ENCODE measurements at places on chromosomes 3 and 15. TPM values are rescaled to one million over a fixed set of nuclear protein-coding genes. Genes with fewer than 3 reads are reported as not detected.

DNA sequence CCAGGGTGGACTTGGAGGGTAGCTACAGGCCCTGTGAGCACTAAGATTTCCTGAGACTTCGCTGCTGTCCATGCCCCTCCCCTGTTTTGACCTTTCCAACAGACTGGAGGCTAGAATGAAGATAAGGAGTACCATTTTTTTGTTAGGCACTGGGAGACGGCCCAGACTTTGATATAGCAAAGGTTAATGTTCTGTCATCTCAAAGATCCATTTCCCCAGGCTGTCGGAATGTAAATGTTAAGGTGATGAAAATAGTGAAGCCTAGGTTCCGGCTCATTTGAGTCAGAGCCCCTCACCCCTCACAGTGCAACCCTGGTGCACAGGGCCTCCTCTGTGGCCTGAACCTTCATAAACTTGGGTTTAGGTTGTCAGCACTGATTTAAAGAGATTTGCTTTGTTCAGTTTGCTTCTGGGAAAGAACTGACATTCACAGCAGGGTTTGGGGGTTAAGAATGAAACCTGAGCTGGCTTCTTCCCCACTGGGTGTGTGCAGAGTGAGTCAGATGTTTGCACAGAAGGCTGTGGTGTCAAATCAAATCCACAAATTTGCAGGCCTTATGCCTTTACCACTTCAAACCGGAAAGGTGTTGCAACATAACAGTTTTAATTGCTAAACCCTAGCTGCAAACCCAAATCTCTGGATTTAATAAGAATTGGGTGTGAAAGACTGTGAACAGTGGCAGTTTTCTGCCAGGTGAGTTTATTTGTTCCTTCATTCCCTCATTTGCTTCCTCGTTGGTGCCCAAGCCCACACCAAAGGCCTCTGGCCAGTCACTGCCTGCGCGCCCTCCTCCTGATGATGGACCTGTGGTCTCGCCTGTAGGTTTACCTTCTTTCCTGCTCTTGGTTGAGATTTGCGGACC, 20.6 kb upstream of the KCTD6 start:
- DNase-seq = no peak

- no peak for DNase-seq
Observed at GRCh38 chr3:3800685-3801493, 1.7 kb downstream of the LRRN1 start.

DNA sequence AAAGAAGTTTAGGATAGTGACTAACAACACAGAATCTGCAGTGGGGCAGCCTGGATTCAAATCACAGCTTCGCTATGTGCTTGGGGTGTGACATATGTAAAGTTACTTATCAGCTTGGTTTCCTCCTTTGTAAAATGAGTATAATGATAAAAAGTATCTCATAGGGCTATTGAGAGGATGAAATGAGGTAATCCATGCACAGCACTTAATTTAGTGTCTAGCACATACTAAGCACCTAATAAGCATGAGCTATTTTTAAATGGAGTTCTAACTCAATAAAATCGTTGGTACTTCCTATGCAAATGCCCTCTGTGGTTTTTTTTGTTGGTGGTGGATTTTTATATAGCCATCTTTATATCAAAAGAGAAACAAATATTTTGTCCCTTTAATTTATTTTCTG, 503.8 kb downstream of the MECOM start:
- no peak for DNase-seq

DNA sequence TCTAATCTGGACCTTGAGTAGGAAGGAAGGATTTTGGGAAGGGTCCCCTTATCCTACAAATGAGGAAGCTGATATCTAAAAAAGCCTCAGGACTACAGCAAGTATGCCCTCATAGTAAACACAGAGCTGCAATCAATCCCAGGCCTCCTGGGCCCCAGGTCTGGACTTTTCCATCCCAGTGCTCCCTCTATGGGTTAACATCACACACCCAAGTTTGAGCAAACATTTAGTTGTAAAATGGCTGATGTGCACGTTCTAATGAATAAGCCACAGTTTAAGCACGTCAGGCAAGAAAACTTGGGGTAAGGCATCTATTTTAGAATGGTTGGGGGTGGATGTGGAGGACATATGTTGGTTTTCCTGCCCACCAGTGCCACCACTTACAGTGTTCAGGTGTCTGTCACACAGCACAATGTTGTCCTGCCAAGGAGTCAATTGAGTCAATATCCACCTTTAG, 44.3 kb upstream of the UBE2E1 start:
- DNase-seq = no peak

DNA sequence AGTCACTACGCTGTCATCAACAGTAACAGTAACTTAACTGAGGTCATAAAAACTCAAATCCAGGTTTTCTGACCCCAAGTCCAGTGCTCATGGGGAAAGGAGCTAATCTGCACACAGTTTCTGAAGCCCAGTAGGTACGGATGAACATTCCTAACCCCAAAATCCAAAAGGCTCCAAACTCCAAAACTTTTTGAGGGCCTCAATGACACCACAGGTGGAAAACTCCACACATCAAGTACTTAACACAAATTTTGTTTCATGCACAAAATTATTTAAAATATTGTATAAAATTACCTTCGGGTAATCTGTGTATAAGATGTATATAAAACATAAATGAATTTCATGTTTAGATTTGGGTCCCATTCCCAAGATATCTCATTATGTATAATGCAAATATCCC, 10.5 kb downstream of the MRPL46 start:
- no peak for DNase-seq

GRCh38 chr15:32705446-32705845, 12.4 kb upstream of the GREM1 start:
- no peak for DNase-seq

- no peak for DNase-seq
Observed at GRCh38 chr15:80912673-80913072, 76.9 kb downstream of the MESD start.

- DNase-seq = no peak
Observed at GRCh38 chr3:150062492-150062891, 91.8 kb upstream of the PFN2 start.

- no peak for DNase-seq
Observed at GRCh38 chr3:13125092-13126015, 52.1 kb upstream of the IQSEC1 start.

GRCh38 chr3:146250449-146251382, at the start of gene PLSCR4:
TSS of gene PLSCR4 (minus strand) at chr3:146251105. CDS start at chr3:146222071, 29,034 bp downstream.
- peak; percentile 79 for DNase-seq

DNA sequence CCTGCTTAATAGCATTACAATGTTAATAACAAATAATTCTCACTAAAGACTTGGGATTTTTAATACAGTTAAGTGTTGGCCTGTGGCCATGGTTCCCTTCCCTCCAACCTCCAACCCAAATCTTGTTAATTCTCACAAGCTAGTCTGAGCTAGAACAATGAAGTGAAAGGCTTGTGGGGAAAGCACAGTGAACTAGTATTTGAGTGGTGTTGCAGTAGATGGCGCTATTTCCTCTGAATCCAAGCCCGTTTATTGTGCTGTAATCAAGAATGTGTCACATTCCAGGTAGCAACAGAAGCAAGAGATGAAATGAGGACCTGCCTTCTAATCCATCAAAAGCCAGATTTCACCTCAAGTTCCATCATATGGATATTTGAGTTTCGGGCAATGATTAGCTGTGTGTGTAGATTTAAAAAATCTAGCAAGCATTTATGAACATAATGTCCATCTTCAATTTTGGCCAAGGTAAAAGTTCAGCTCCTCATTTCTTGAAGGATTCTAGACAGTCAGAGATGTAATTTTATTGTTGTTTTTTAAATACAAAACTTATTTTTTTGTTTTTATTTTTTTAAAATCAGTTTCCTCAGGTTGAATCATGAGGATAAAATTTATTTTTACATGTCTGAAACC, 160.7 kb downstream of the SQOR start:
- DNase-seq = no peak

DNA sequence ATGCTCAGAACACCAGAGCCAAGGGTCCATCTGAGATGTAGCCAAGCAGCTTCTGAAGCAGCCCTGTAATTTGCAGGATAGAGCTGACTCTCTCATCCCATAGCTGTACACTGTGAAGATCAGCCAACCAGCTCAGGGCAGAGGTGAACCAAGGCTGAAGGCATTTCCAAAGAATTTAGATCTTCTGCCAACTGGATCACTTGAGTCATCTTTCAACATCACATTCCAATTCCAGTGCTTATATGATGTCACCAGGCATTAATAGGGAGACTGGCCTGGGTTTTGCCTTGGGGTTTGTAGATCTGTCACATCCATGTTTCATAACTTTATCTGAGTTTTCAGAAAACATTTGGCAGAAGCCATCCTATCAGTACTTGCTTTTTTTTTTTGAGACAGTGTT, 98.2 kb downstream of the NR2F2 start:
- DNase-seq = no peak

GRCh38 chr3:99624496-99625236, 13.7 kb upstream of the COL8A1 start:
- DNase-seq = no peak

- DNase-seq = no peak
Observed at GRCh38 chr15:67590191-67590590, 47.7 kb downstream of the MAP2K5 start.

DNA sequence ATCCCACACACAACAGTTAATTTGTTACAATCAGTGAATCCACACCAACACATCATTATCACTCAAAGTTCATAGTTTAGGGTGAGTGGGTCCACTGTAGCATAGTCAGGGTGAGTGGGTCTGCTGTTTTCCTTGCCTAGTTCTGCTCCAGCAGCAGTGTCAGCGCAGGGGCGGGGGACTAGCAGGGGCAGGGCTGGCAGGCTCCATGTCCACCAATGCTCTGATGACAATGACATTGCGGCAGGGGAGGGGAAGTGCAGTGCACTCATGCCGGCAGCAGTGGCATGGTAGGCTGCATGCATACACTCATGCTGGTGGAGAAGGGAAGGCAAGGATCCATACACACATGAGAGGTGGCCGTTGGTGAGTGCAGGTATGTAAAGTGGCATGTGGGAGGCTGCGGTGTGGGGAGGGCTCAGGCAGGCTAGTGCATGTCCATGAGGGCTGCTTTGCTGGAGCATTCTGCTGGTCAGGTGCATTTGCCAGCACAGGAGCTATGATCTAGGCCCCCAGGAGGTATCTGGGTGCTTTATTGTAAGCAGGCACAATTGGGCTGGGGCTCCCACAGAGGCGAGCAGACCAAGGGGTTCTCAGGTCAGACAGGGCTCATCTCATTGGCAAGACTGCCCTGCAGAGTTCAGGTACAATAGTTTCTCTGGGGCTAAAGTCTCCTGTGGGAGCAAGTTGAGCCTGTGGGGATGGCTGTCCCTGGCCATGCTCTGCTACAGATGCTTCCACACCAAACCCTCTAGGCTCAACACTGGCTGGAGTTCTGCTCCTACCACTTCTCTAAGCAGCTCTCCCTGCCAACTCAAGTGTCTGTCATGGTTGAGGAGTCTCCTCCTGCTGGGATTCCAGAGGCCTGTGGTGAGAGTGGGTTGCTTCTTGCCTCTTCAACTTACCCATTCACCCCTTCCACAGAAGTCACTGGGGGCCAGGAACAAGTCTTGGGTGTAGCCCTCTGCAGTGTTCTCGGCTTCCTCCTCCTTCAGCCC, 81.3 kb downstream of the KCNAB1 start:
- DNase-seq = no peak

- no peak for DNase-seq
Observed at GRCh38 chr3:101976473-101976872, 127.2 kb downstream of the NFKBIZ start.

DNA sequence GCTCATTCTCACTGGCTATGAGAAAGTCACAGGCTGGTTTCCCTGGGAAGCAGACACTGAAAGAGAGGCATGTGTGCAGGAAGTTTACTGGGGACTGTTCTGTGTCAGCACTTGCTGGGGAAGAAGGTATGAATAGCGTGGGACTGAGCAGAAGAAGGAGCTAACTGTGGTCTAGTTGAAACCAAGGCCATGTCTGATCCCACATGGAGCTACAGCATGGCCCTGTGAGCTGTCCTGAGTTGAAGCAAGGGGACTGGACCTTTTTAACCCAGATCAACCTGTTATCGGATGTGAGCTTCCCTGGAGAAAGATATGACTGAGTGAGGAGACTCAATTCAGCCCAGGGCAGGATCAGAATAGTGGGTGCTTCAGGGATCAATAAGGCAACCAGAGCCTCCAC, 53.7 kb downstream of the DCLK3 start:
- no peak for DNase-seq

- no peak for DNase-seq
Observed at GRCh38 chr15:67462875-67463274, 58.1 kb upstream of the C15orf61 start.

GRCh38 chr15:63402498-63403253, 21.0 kb upstream of the CA12 start:
- no peak for DNase-seq

DNA sequence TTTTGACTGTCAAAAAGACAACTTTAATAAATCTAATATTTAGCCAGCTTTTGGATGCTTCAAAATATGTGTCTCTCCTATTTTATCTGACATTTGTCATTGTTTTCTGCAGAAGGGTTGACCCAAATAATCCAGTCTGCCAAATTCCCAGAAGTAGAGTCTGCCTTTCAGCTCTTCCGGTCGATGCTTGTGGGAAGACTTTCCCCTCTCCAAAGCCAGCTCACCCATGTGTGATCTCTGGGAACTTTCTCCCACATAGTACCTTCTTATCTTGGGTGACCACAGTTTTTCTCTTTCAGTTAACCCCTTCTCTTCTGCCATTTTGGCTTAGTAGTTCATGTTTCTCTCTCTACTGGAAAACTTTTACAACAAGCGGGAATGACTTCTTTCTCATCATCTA, 94.1 kb downstream of the ASB7 start:
- no peak for DNase-seq

- no peak for DNase-seq
Observed at GRCh38 chr3:137105277-137105977, 147.6 kb downstream of the IL20RB start.

DNA sequence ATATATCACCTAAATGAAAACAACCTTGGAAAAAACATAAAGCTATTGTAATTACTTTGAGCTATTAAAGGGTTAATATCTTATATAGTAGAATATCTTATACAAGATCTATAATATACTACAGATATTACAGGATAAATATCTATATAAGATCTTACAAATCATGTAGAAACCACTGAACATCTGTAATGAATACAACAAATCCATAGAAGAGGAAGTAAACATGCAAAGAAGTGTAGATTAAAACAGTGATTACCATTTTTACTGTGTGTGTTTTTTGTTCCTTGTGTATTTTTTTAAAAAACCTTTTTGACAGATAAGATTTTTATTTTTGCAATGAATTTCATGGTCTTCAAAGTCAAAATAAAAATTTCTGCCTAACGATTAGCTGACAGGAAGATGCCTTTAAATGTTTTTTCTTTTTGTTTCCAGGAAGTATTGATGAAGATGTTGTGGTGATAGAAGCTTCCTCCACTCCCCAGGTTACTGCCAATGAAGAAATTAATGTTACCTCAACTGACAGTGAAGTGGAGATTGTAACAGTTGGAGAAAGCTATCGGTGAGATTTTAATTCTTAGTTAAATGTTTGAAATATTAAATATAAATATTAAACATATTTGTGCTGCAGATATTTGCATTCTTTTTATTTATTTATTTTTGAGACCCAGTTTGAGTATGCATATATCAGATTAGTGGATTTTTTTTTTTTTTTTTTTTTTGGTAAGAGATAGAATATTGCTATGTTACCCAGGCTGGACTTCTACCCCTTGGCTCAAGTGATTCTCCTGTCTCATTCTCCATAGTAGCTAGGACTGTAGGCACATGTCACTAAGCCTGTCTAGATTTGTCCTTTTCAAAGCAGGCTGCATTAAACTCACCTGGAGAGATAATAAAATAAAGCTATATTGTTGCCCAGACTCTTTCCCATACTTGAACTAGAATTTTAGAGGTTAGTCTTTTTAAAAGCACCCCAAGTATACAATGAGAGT, 52.8 kb upstream of the CCNB2 start:
- no peak for DNase-seq

The FAM43A gene
- 3.7 TPM for total RNA-seq

The ACVR2B gene
- total RNA-seq = 7.4 TPM

The RAB5A gene
- total RNA-seq = 31.7 TPM

The EAF2 gene
- total RNA-seq = 6.6 TPM

Data from liver (tissue), 10 donors.